HFFc6 (cell line): ENCODE measurements at places on chromosomes 2 and 18. TPM values are rescaled to one million over a fixed set of nuclear protein-coding genes. Genes with fewer than 3 reads are reported as not detected.

The CD207 gene
- total RNA-seq: not detected in 3 replicates

GRCh38 chr2:164073101-164074074 is 337.6 kb upstream of the FIGN start:
- DNase-seq: no peak

DNA sequence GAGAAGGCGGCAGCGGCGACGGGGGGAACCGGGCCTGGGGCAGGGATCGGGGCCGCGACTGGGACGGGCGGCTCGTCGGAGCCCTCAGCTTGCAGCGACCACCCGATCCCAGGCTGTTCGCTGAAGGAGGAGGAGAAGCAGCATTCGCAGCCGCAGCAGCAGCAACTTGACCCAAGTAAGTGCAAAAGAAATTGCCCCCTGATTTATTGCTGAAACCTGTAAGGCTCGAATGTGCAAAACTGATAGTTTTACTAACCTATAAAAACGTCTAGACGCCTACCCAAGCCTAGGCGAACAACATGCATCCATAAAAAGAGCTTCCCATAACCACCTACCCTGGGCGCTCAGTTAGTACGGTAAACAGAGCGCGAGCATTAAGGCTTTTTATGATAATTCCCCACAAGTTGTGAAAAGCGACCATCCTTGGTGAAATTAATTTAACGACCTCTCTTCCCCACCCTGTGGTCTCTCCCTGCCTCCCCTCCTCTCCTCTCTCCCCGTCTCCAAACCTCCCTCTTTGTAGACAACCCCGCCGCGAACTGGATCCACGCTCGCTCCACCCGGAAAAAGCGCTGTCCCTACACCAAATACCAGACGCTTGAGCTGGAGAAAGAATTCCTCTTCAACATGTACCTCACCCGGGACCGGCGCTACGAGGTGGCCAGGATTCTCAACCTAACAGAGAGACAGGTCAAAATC is 1.0 kb downstream of the HOXD9 start:
- no peak for DNase-seq

DNA sequence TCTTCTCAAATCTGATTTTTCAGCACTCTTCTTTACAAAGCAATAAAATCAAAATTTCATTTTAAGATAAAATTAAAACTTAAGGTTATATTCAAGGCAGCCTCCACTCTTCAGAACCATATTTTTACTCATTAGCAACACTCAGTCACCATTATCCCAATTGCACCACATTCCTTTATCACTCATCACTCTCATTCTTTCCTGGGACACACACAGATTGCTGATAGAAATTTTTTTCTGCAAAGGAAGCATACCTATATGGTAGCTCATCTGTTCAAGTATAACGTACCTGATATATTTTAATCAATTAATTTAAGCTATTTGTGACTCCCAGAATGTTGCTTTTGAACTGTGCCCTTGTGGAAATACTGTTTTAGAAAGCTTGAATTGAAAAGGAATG is 1559.3 kb upstream of the ZEB2 start:
- peak; percentile 2 for DNase-seq

- no peak for DNase-seq
Measured at GRCh38 chr2:147482111-147482895, 362.5 kb upstream of the ACVR2A start.

DNA sequence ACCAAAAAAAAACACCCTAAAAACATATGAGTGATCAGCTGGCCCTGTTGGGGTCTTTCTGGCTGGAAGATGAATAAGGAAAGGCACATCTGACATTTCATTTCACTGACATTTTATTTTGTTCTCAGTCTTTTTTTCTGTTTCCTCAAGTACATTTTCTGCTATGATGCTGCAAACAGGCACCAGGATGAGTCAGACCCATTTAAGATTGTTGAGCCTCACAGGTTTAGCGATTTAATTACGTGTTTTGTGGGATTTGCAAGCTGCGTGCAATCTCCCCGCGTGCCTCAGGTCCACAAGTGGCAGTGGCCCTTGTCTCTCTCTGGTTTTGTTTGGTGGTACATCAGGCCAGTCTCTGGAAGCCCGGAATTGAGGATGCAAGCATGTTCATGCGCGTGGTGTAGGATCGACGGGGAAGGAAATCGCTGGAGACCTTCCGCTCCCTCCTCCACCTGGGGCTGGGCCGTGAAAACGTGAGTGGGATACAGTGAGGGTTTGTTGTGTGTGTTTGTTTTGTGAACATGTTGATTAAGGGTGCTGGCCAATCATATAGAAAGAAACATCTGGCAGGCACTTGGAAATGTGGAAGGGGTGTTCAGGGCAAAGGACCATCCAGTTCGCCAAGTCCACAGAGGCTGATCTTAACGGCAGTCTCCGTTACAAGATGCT is 120.2 kb upstream of the ZNF516 start:
- DNase-seq: peak; percentile 13

DNA sequence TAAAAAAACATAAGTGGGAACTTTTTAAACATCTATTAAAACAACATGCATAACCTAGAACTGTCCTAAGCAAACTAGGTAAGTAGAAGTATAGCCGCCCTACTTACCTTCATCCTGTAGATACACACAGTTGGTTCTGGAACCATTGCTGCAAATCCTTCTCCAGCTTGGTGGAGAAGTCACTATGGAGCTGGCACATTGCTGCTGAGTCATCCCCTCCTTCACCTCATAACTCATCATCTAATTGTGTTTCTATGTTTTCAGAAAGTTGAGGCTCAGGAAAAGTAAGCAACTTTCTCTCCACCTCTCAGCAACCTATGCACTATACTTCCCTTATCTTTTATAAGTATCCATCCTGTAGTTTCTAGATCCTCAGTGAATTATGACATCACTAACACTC is 269.8 kb upstream of the MMADHC start:
- peak; percentile 55 for DNase-seq

- DNase-seq: peak; percentile 38
Measured at GRCh38 chr2:219571311-219572236, at the start of gene OBSL1. Gene OBSL1, minus strand, starts transcription at chr2:219571539. Its CDS starts 307 bp downstream, at chr2:219571232.

DNA sequence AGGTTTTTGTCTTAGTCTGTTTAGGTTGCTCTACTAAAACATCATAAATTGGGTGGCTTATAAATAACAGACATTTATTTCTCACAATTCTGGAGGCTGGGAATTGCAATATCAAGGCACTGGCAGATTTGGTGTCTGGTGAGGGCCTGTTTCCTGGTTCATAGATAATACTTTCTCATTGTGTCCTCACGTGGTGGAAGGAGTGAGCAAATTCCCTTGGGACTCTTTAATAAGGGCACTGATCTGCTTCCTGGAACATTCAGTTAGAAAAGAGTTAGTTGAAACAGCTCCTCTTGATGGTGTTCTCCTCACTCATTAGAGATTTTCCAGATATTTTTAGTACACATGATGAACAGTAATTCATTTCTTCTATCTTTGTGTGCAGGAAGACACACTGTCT is 22.3 kb downstream of the COL4A3 start:
- no peak for DNase-seq
